ENCODE measurements at places on chromosomes 1 and 21. TPM values are rescaled to one million over a fixed set of nuclear protein-coding genes. Genes with fewer than 3 reads are reported as not detected.
A peak's percentile ranks its signal among the peaks of the same experiment; 100 is the strongest.

PLA2G2F gene
- total RNA-seq, result not detected

DNAJC6 gene
- total RNA-seq, result 4.2 TPM

PRMT6 gene
- 17.8 TPM for total RNA-seq

NTMT2 gene
- not detected for total RNA-seq

DENND2C gene
- total RNA-seq, result 6.8 TPM

S100A2 gene
- 9.0 TPM for total RNA-seq

ATP1B1 gene
- total RNA-seq, result 9.4 TPM

DNA sequence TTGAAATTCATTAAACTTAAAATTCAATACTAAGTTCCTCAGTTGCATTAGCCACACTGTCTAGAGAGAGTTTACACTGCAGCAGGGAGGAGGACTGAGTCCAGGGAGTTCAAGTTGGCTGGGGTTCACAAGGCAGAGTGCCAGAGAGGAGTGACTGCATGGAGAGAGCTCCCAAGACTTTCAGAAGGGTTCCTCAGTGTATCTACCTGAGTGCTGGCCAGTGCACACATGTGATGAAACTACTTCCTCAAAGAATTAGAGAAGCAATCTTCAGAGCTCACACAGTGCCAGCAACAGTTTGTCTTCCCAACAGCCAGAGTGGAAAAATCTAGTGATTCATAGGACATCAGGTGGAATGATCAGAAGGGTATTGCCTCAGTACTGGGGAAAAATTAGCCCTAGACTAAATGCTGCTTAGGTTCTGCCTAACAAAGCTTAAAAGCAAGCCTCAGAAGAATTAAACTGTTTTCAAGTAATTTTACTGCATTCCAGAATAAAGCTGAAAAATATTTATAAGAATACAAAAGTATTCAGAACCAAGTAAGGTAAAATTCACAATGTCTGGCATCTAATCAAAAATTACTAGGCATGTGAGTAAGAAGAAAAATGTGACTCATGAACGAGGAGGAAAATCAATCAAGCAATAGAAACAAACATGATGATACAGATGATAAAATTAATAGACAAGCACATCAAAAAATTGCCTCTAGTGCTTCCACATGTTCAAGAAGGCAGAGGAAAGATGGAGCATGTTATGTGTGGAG, 10.4 kb upstream of the WNT3A start:
- no peak for DNase-seq
- H3K27ac ChIP-seq, result no peak overlapping the region
- no peak overlapping the region for H3K4me3 ChIP-seq
- H3K4me1 ChIP-seq, result no peaks in the 10 kb centered on the region

GRCh38 chr1:33094971-33095604, 14.1 kb downstream of the AZIN2 start:
- no peak overlapping the region for H3K27ac ChIP-seq
- DNase-seq, result peak; percentile 69
- no peak overlapping the region for H3K4me3 ChIP-seq
- no peaks in the 10 kb centered on the region for H3K27me3 ChIP-seq
- no peaks in the 10 kb centered on the region for H3K36me3 ChIP-seq
- peaks cover 27% of the 10 kb centered on the region for H3K4me1 ChIP-seq

GRCh38 chr1:56547473-56547872, 31.9 kb downstream of the PLPP3 start:
- H3K27me3 ChIP-seq, result no peaks in the 10 kb centered on the region
- no peaks in the 10 kb centered on the region for H3K4me1 ChIP-seq
- no peak overlapping the region for H3K27ac ChIP-seq
- H3K4me3 ChIP-seq, result no peak overlapping the region
- H3K36me3 ChIP-seq, result 0 out of 2 replicates have a peak, but pooled peaks cover 14% of the 10 kb centered on the region

DNA sequence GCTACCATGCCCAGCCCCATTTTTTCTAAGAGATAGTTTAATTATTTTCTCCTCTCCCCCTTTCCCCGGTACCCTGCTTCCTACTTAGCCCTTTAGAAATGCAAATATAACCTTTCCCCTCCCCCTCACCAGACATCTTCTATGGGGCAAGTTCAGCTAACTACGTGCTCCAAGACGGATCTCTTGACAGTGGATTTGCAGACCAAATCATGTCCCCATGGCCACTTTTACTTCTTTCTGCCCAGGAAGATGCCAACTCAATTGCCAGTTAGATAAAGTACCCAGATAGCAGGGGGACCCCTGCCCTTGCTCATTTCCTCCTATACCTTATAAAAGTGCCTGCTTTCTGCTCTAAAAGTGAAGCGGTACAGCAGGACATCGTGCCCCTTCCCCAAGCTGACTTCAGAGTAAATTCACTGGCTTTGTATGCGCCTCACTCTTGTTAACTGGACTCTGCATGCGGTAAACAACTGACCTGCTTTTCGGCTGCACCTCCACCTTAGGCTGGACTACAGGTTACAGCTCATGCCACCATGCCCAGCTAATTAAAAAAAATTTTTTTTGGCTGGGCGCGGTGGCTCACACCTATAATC, 7.4 kb downstream of the DNAJC11 start:
- H3K36me3 ChIP-seq, result no peaks in the 10 kb centered on the region
- peaks cover 14% of the 10 kb centered on the region for H3K4me1 ChIP-seq
- no peak overlapping the region for H3K4me3 ChIP-seq
- DNase-seq, result no peak
- no peak overlapping the region for H3K27ac ChIP-seq

- no peaks in the 10 kb centered on the region for H3K36me3 ChIP-seq
- no peaks in the 10 kb centered on the region for H3K27me3 ChIP-seq
- no peak overlapping the region for H3K4me3 ChIP-seq
- no peak overlapping the region for H3K27ac ChIP-seq
Observed at GRCh38 chr1:225544263-225544662, 108.7 kb downstream of the ENAH start.

GRCh38 chr1:2802421-2802961, 998 bp upstream of the TTC34 start:
- no peaks in the 10 kb centered on the region for H3K4me1 ChIP-seq
- DNase-seq, result no peak
- no peaks in the 10 kb centered on the region for H3K36me3 ChIP-seq

DNA sequence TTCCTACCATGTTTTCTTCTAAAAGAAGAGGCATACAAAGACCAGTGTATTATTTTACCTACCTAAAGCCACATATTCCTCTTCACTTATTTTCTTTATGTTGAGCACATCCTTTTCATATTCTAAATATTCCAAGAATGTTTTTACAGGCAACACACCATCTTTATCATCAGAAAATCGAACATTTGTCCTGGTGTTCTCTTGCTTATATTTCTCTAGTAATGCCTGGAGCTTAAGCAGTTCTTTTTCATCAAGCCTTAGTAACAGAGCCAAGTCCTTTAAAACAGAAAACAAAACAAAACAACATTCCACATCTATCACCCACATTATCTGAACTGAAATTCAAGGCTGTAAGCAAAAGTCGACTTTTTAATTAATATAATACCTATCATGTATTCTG, 88.7 kb downstream of the IARS2 start:
- peaks cover 32% of the 10 kb centered on the region for H3K36me3 ChIP-seq
- H3K27ac ChIP-seq, result no peak overlapping the region
- no peaks in the 10 kb centered on the region for H3K27me3 ChIP-seq
- H3K4me3 ChIP-seq, result no peak overlapping the region
- no peak for DNase-seq

DNA sequence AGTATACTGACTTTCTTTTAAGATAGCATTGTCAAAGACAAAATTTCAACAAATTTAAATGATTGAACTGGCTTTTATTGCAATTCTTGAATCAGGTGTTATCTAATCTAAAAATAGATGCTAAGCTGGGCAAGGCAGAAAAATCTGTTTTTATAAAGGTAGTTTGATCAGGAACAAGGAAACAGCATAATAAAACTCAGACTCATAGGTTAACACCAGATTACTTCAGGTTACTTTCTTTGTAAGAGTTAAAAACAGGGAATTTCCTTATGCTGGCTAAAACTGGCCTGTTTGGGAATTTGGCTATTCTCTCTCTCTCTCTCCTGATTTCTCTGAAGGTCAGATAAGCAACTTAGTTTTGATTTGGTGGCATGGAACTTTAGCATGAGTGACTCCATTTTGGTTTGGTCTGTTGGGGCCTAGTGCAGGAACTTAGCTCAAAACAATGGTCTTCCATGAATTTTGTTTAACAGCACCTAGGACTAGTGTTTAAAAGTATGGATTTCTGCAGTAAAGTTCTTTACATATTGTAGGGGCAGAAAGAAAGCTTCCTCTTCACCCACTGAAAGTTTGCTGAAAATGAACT, 24.2 kb upstream of the IVNS1ABP start:
- H3K4me3 ChIP-seq, result no peak overlapping the region
- no peaks in the 10 kb centered on the region for H3K36me3 ChIP-seq
- H3K27me3 ChIP-seq, result no peaks in the 10 kb centered on the region

GRCh38 chr21:45256021-45256911, 31.4 kb downstream of the POFUT2 start:
- no peak overlapping the region for H3K4me3 ChIP-seq
- H3K27me3 ChIP-seq, result peaks cover 16% of the 10 kb centered on the region
- no peak for DNase-seq
- H3K4me1 ChIP-seq, result peaks cover 5% of the 10 kb centered on the region
- H3K27ac ChIP-seq, result no peak overlapping the region

DNA sequence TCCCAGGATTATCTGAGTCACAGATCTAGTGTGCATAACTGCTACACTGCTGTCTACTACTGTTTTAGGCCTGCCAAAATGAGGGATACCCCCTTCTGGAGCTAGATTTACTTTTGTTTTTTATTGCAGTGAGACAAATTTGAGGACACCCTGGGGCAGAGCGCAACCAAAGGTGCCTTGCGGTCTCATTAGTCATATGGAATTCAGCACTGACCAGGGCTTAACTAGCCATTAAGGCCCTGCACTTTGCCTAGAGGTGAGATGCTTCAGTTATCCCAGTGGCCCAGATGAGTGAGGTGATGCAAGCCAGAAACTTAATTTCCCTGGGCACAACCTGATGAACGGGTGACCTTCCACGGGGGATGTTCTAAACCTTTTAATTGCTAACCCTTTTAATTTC, 998 bp upstream of the SPAG17 start:
- H3K27ac ChIP-seq, result no peak overlapping the region
- no peaks in the 10 kb centered on the region for H3K36me3 ChIP-seq
- H3K4me1 ChIP-seq, result no peaks in the 10 kb centered on the region
- DNase-seq, result no peak

DNA sequence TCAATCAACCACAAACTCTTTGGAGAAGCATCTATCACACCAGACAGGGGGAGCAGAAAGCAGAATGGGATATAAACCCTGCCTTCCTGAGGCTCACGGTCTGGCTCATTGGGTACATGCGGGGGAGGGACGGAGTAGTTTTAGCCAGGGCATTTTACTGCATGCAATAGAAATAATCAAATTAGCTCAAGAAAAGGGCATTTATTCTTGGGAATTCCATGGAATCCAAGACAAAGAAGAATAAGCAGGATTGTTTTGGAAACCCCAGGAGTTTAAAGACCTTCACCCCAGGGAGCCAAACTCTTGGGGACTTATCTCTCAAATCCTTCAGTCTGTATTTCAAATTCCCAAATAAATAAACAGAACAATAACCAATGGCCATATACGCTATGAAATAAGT, 5.2 kb upstream of the KAZN start:
- peaks cover 35% of the 10 kb centered on the region for H3K27me3 ChIP-seq
- H3K27ac ChIP-seq, result no peak overlapping the region
- H3K4me1 ChIP-seq, result no peaks in the 10 kb centered on the region
- H3K36me3 ChIP-seq, result no peaks in the 10 kb centered on the region
- DNase-seq, result no peak

DNA sequence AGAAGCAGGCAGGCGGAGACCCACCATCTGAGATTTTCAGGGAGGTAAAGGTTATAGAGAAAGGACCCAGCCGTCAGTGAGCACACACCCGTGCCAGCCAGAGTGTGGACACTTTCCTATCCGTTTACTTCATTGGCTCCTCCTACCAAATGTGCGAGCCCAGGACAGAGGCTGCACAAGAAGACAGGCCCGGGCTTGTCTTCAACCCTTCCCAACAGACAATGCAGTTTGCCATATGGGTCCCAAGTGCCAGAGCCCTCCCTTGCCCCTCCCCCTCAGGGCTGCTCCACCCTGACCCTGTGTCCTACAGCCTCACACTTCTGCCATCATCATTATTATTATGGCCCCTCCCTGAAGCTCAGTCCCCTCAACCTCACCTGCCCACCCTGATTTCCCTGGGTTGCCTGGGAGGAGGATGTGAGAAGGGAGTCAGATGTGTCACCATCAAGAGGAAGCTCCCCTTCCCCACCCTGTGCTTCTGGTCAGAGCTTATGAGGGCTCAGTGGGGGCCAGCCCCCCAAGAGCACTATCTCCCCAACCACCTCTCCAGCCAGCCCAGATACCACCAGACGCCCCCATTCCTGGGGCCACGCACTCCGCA, 9.4 kb downstream of the LAPTM5 start:
- no peak for DNase-seq
- no peak overlapping the region for H3K27ac ChIP-seq
- no peaks in the 10 kb centered on the region for H3K27me3 ChIP-seq

GRCh38 chr1:206545351-206545750, 38.0 kb downstream of the RASSF5 start:
- no peak overlapping the region for H3K4me3 ChIP-seq
- H3K36me3 ChIP-seq, result no peaks in the 10 kb centered on the region
- H3K27me3 ChIP-seq, result no peaks in the 10 kb centered on the region
- H3K4me1 ChIP-seq, result peaks cover 4% of the 10 kb centered on the region
- no peak overlapping the region for H3K27ac ChIP-seq

DNA sequence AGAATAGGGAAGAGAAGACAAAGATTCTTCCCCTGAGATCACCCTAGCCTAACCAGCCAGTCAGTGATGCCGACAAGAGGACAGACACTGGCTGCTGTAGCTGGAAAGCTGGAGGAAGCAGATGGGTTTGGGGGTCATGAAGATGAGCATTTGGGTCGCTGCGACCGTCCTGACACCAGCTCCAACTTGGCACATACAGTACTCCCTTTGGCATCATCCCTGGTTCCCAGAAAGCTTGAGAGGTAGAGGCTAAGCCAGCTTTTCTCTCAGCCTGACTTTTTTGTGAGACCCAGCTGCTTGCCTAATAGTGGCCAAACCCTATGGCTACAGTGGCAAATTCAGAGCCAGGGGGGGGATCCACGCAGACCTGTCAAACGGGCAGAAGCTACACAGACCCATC, 43.0 kb upstream of the IKBKE start:
- no peak overlapping the region for H3K27ac ChIP-seq
- H3K27me3 ChIP-seq, result no peaks in the 10 kb centered on the region
- peaks cover 18% of the 10 kb centered on the region for H3K4me1 ChIP-seq
- H3K4me3 ChIP-seq, result no peak overlapping the region

DNA sequence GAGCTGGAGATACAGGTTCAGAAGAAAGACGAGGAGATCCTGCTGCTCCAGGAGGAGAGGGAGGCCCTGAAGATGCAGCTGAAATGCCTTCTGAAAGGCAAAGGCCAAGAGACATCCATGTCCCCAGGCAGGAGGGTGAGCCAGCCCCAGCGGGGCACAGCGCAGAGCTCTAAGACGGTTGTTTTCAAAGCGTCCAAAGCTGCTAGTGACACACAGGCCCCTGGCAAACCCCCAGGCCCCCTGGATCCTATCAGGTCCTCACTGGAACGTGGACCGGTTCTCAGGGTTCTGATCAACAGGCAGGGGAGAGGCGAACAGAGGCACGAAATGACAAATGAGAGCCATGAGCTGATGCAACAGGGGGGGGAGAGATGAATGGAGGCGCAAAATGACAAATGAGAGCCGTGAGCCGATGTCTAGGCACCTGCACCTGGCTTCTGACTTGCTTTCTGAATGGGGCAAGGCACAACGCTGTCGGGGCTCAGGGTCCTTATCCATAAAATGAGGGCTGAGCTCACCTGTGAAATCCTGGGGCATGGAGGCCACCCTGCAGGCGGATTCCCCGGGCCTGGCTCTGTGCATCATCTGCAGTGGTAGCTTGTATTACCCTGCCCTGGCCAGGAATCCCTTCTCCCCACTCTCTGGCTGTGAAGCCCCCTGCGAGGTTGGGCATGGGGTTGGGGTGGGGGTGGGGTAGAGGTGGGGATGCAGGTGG, 9.2 kb downstream of the CCDC27 start:
- H3K36me3 ChIP-seq, result no peaks in the 10 kb centered on the region
- H3K27ac ChIP-seq, result no peak overlapping the region
- DNase-seq, result no peak

All from GM23248 (cell line).